ENCODE measurements at places on chromosomes 5 and 9. TPM values are rescaled to one million over a fixed set of nuclear protein-coding genes. Genes with fewer than 3 reads are reported as not detected.

PCDHGC4 gene
- total RNA-seq = 1.2 TPM

IFNA4 gene
- total RNA-seq = not detected

PCDHGA9 gene
- 3.6 TPM for total RNA-seq

FOXE1 gene
- 0.09 TPM for total RNA-seq

TNFSF15 gene
- total RNA-seq = 2.0 TPM

SAXO1 gene
- not detected for total RNA-seq

ASB6 gene
- 21.5 TPM for total RNA-seq

EGFL7 gene
- 768 TPM for total RNA-seq

GGTA1 gene
- total RNA-seq = 8.7 TPM

PRXL2C gene
- total RNA-seq = 18.0 TPM

PCDHB11 gene
- total RNA-seq = 0.19 TPM

ABCA1 gene
- 35.7 TPM for total RNA-seq

MZB1 gene
- total RNA-seq = not detected

GPR21 gene
- total RNA-seq = 0.68 TPM

CXCL14 gene
- total RNA-seq = 0.09 TPM

SLC34A1 gene
- total RNA-seq = not detected

NUTM2F gene
- not detected for total RNA-seq

SHISAL2B gene
- not detected for total RNA-seq

ST8SIA4 gene
- total RNA-seq = 3.1 TPM

ALDH7A1 gene
- 28.7 TPM for total RNA-seq

PCDHB15 gene
- total RNA-seq = 0.65 TPM

PCDHB16 gene
- 0.17 TPM for total RNA-seq

FST gene
- total RNA-seq = 45.0 TPM

LCN12 gene
- not detected for total RNA-seq

CAVIN4 gene
- total RNA-seq = 2.3 TPM

THBS4 gene
- 0.28 TPM for total RNA-seq

ANKRD18B gene
- 1.4 TPM for total RNA-seq

ANKRD20A1 gene
- 1.7 TPM for total RNA-seq

GMCL2 gene
- not detected for total RNA-seq

EFNA5 gene
- 36.1 TPM for total RNA-seq

Data from dermis blood vessel endothelial cell (primary cell).